ENCODE measurements at places on chromosomes 12 and 14.

- DNase-seq: no peak
These were observed 164.5 kb downstream of the SLC38A4 start for GRCh38 chr12:46661110-46661845.

- no peak for DNase-seq
These were observed 56.6 kb downstream of the TC2N start for GRCh38 chr14:91810699-91811098.

- DNase-seq: no peak
These were observed 407.8 kb downstream of the BCL11B start for GRCh38 chr14:98864211-98864610.

- DNase-seq: no peak
These were observed 200.4 kb upstream of the SYT10 start for GRCh38 chr12:33639975-33640374.

DNA sequence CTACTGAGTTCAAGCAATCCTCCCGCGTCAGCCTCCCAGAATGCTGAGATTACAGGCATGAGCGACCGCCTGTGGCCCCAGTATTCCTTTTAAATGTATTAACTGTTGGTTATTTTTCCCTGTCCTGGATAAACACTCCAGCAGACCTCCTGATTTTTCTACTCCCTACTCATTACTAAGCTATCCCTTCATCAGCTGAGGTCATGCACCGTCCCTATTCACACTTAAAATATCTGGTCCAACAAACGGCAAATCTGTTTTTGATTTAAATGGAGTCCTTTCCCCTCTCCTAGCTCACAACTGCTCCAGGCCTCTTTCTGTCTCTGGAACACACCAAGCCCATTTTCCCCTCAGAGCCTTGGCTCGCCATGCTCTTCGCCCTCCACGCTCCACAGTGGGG, 1003.3 kb upstream of the TMEM132C start:
- DNase-seq: no peak

DNA sequence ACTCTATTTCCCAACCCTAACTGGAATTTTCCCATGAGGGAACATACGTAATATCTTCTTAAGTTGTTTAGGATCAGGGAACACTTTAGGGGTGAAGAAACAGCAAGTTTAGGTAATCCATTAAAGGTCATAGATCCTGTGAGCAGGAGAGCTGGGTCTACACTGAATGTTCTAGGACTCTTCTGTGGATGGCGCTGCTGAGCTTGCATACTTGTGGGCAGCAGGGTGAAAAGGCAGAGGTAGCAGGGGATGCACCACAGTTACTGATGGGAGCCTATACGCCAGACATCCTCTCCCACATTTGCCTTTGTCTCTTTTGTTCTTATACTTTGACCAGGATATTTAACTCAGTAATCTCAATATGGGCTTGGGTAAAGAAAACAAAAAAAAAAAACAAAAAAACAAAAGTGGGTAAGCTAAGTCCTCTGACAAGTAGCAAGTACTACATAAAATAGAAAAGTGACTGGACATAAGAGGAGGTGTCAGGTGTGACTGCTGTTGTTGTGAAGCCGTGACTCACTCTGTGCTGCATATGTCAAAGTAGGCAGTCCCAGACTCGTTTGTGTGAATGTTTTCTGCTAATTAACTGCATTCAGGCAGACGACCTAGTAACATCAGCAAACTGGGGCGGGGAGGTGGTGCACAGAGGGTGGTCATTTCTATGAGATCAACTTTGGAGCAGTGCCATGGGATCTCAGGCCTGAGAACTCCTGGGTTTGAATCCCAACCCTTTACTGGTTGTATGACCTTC, 31.6 kb downstream of the NEUROD4 start:
- no peak for DNase-seq

DNA sequence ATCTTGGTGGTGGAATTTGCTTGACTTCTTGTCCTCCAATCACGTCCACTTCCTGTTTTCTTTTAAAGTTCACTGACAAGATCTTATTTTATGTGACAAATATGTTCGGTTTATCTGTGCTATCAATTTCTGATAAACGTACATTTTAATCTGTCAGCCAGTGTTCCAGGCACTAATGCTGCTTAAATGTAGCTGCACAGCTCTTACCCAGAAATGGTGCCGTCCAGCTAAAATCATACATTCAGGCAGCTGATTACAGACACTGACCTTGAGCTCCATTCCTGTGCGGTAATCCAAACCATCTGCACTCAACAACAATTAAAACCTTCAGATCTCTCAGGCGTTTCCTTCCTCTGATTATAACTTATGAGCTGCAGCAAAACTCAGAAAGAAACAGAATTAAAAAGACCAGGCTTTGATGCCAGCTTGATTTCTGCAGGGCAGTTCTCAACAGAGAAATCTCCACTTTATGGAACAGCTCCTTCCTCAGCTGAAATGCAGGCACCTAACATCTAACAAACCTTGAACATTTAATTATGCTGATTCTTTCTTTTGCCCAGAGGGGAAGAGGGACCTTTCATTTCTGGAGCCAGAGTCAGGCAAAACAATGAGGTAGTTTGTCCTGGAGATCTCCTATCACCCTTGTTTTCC, 26.4 kb upstream of the RASSF3 start:
- no peak for DNase-seq

DNA sequence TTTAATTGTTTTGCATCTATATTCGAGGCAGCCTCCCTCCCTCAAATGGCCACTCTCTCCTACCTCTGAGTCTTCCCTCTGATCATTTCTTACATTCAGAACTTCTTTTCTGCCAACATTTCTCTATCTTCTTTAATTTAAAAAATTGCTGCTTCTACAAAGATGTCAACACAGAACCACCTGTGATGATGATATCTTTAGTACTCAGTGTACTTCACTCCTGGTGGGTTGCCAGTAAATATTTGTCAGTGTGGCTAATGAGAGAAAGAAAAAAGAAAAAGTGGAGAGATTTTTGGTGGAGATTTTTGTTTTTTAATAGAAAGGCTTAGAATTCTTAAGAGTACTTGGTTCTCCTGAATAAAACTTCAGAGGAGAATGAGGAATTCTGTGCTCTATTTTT, 8.1 kb downstream of the RIC8B start:
- DNase-seq: no peak

- DNase-seq: no peak
These were observed 11.6 kb upstream of the CSRP2 start for GRCh38 chr12:76890151-76891143.

- DNase-seq: no peak
These were observed 344 bp downstream of the SPTLC2 start for GRCh38 chr14:77616133-77616453.

DNA sequence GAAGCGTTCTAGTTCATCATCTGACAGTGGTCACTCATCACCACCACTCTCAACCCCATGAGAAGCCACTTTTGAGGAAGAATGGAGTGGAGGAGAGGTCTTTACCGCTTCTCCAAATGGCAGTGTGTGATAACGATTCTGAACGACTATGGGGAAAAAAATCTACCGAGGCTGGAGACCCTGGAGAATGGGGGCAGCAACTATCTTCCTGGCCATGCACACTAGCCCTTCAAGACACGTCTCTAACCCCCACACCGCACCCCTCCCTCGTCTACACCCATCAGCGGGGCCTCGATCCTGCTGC, 365 bp downstream of the ING4 start:
- DNase-seq: no peak

- DNase-seq: no peak
These were observed 51.4 kb upstream of the TMX1 start for GRCh38 chr14:51188566-51189185.

DNA sequence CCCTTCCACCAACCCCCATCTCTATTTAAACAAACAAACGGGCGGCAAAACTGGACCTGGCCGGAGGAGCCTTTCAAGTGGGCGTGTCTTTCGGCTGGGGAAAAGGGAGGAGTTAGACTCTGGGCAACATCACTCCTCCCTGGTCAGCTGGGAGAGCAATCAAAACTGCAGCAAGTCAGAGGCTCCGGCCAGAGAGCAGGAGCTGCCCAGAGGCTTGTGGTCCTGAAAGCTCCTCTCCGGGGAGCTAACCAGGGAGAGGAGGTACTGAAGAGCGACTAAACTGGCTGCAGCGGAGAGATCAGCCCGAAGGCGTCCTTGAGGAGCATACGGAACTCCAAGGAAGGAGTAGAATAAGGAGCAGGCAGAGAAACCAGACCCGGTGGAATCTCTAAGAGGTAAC, at the start of gene NEUROD4:
Gene NEUROD4 (plus strand): TSS at position 191 of the 400 bp plus-strand sequence. CDS start 6,466 bp downstream, outside the sequence.
- DNase-seq: peak; percentile 66

GRCh38 chr12:101939856-101940265, 62.5 kb downstream of the DRAM1 start:
- peak; percentile 45 for DNase-seq

- DNase-seq: no peak
These were observed 4.4 kb downstream of the AMHR2 start for GRCh38 chr12:53427905-53428594.

DNA sequence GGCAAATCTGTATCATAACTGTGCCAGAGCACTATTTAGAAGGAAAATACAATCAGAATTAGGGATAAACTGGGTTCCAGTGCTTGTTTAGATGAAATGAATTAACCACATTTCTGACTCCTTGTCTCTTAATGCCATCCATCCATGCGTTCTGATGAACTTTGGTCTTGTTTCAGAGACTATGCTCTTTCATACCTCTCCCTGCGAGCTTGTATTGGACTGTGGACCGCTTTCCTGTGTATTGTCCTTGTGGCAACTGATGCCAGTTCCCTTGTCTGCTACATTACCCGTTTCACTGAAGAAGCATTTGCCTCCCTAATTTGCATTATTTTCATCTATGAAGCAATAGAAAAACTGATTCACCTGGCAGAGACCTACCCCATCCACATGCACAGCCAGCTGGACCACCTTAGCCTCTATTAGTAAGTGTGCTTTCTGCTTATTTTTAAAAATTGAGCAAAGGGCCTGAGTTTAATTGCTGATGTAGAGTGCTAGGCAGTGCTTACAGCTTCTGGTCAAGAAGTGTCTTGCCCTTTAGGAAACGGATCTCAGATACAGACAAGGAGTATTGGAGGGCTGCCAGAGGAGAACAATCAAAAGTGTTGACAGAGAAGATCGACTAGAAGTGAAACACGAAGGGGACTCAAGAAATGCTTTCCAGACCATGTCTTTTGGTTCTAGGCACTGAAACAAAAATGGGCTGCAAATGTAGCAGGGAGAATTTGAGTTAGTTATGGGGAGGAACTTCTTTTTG, 46.7 kb downstream of the SLC4A8 start:
- no peak for DNase-seq
